ENCODE measurements at places on chromosomes 11 and 22. TPM values are rescaled to one million over a fixed set of nuclear protein-coding genes. Genes with fewer than 3 reads are reported as not detected.

The TRIM6 gene
- 0.25 TPM for total RNA-seq

The KRTAP5-9 gene
- total RNA-seq = 0.30 TPM

The HBG2 gene
- 7.6 TPM for total RNA-seq

The KRTAP5-10 gene
- 0.15 TPM for total RNA-seq

The OR52A1 gene
- not detected for total RNA-seq

The BRSK2 gene
- total RNA-seq = 0.18 TPM

The THAP12 gene
- total RNA-seq = 11.0 TPM

The SMARCB1 gene
- 25.7 TPM for total RNA-seq

The ACR gene
- total RNA-seq = 0.83 TPM

The PDE3B gene
- 41.1 TPM for total RNA-seq

The HBB gene
- 143 TPM for total RNA-seq

The LDHA gene
- total RNA-seq = 450 TPM

The C11orf86 gene
- total RNA-seq = not detected

The TP53AIP1 gene
- total RNA-seq = not detected

The SCGB1D2 gene
- total RNA-seq = not detected

The DGKZ gene
- total RNA-seq = 13.0 TPM

The SCGB1C1 gene
- total RNA-seq = not detected

The SCO2 gene
- not detected for total RNA-seq

The PKDREJ gene
- total RNA-seq = 0.05 TPM

The BAIAP2L2 gene
- 1.1 TPM for total RNA-seq

The ZNF214 gene
- 1.8 TPM for total RNA-seq

The GAL3ST1 gene
- 1.4 TPM for total RNA-seq

The RAC2 gene
- 4.5 TPM for total RNA-seq

The VPREB3 gene
- total RNA-seq = 0.40 TPM

The BCR gene
- 29.7 TPM for total RNA-seq

The KCNK4 gene
- total RNA-seq = not detected

The DNAL4 gene
- total RNA-seq = 3.3 TPM

The AQP11 gene
- total RNA-seq = 13.1 TPM

Measured in left lobe of liver (tissue), 2 donors.